ENCODE measurements at places on chromosomes 7 and 10.

DNA sequence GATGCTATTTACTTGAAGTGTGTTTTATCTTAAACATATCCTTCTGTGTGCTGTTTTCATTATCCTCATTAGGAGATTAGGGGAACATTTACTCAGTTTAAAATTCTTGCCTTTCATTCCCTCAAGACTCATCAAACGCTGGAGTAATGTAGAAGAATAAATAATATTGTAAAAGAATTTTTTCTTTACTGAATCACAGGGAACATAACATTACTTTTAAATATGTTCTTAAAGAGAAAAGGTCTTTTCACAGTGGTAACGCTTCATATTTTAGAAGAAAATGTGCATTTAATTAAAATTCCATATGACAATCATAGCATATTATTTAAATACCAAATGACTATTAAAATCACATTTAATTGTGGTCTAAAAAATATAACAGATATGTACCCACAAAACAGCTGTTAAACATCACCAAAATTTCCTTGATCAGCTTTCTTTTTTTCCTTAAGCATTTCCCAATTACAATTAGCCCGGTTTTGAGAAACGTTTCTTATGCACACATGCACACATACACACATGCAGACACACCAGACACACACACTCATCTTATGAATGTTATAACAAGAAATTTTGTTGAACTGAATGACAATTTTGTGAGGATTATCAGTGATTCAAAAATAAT, 102.0 kb upstream of the GLI3 start:
- no peak for DNase-seq

DNA sequence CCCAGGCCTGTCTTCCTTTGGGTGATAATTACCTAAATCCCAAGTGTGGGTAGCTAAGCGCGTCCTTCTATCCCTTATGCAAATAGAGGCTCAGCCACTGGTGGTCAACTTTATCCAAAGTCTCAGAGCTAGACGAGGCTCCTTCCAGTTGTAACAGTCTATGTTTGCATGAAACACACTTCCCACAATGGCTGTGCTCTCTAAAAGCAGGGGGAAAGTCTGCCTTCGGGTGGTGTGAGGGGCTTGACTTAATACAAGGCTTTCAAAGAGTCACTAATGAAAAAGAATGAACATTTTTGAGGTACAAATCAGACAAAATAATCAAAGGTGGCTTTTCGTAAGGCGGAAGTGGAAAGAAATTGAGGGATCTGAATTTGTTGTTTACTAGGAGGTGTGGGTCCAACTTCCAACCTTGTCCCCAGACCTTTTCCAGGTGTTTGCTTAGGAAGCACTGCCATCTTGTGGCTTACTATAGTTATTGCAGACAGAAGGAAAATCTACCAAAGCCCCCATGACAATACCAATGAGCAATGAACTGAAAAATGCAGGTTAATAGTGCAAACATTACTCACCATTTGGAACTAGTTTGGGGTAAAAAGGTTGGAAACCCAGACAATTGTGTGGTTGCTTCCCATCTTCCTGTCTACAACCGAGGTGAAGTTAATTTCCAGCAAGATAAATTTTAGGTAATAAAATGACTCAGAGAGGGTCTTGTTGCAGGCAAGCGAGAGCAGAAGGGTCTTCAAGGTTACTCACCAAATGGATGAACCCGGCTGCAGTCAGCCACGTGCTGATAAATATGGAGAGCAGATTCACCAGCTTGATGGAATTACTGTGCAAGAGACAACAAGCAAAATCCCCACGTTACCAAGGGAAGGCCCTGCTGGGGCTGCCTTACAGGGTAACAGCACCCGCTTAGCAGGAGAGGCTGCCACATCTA, 525.7 kb downstream of the KCNMA1 start:
- DNase-seq, result peak; percentile 59

DNA sequence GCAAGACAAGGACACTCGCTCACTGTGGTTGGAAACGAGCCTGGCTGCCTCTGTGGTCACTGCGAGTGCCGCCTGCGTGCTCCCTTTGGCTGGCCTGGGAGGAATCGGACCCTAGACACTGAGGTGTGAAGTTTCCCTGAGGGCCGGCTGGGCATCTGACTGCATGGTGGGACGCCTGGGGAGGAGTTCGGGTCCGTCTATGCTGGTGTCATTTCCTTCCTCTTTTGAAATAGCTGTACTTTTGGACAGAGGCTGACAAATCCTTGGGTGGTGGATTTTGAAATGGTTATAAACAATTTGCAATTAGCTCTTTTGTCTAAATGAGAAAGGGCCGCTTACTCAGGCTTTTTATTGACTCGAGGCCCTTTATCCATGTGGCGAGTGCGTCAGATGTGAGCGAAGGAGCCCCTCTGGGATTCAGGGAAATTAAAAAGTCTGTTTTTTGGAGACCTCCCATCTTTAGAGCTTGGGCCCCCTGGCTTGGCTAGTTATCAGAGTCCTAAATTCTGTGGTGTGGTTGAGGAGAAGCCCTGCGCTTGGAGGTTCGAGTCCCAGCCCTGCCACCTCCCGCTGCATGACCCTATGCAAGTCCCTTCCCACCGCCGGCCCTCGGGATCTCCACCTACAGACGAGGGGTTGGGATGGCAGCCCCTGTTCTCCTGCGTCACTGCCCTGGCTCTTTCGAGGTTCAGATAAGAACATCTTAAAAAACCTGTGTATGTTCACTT, 147.1 kb downstream of the RGS10 start:
- peak; percentile 85 for DNase-seq

- peak; percentile 85 for DNase-seq
These were observed at the start of gene IL15RA for GRCh38 chr10:5977471-5978229. IL15RA (minus strand) TSS chr10:5977543; CDS start chr10:5977492, 51 bp downstream.

DNA sequence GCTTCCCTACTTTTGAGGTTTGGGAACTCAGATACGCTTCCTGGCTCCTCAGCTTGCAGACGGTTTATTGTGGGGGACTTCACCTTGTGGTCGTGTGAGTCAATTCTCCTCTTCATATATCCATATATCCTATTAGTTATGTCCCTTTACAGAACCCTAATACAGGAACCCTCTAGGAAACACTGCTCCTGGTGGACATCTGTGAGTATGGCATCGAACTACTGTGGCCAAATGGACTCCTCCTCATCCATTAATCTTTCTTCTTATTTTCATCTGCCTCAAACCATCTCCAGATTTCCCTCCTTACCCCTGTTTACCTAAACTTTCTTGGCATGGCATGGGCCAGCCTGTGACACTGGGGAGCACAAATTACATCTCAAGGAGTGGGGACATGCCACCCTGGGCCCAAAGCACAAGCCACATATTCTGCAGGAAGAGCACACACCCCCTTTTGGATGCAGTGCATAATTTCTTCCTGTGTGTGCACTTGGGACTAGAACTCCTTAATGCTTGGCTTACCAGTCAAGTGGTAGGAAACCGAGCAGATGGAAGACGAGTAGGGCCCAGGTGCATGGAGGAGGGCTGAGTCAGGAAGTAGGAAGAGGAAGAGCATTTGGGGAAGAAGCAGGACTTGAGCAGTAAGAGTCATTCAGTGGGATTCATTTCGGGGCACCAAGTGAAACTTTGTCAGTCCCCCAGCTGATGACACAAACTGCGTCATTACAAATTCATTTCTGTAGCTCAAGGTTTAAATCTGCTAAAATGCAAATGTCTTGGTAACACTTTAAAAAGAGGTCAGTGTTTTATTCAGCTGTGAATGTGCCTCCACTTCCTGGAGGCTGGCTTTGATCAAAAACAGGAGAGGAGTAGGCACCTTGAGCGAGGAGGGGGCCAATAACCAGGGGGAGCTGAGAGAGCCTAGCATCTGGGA, 80.8 kb upstream of the PLXNA4 start:
- no peak for DNase-seq

DNA sequence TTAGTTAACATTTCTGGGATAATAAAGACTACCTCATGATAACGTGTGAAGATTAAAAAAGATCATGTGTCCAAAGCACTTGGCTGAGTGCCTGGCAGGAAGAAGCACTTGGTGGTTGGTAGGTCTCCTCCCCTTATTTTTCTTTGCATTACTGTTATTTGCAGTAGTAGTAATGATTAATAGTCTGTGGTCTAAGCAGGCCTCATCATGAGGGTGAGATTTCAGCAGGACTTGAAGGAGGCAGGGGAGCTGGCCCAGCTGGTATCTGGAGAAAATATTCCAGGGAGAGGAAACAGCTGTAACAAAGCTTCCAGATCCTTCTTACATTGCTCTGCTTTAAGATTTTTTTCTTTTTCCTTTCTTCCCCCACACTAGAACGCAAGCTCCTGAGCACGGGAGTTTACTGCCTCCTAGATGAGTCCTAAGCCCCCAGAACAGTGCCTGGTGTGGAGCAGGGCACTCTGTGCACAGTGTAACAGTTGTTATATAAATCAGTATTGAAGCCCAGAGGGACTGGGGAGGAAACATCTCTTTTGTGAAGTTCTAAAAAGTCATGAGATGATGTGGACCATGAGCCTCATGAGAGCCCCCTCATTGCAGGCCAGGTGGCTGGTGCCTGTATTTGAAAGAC, 31.1 kb upstream of the RHEB start:
- DNase-seq, result no peak

- no peak for DNase-seq
These were observed 4.9 kb upstream of the ABCB4 start for GRCh38 chr7:87480386-87480785.

- no peak for DNase-seq
These were observed 52.0 kb upstream of the ZNRF2 start for GRCh38 chr7:30232391-30232790.

- no peak for DNase-seq
These were observed 494.1 kb downstream of the SH2D4B start for GRCh38 chr10:81031774-81032173.

DNA sequence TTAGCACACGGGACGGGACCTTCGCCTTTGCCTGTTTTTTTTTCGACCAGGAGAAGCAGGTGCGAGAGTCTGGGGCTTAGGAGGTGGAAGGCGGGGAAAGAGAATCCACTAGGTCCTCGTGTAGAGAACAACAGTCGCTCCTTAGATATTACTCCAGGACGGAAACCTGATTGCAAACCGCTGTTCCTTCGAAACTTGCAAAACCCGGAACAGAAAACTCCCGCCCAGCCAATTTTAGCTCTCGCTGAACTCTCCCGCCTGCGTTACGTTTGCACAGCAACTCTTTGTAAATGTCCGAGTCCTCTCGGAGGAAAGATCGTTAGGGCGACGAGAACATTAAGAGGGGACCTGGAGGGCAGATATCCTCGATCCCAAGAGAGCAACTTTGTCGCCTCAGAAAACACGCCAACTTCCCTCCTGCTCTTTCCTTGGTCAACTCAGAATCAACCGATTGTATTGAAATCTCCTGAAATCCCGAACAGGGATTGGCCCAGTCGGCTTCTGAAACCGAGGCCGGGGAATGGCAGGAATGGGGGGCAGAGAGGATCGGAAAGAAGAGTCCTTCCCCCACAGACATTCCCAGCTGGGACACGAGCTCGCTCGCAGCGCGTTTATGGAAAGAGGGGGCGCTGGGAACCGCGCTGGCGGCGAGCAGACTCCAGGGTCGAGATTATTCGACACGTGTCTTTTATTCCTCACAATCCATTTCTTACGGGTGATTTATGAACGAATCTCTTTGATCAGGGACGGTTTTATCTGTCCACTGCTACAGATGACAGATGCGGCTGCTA, 9.9 kb downstream of the TWIST1 start:
- DNase-seq, result peak; percentile 18

DNA sequence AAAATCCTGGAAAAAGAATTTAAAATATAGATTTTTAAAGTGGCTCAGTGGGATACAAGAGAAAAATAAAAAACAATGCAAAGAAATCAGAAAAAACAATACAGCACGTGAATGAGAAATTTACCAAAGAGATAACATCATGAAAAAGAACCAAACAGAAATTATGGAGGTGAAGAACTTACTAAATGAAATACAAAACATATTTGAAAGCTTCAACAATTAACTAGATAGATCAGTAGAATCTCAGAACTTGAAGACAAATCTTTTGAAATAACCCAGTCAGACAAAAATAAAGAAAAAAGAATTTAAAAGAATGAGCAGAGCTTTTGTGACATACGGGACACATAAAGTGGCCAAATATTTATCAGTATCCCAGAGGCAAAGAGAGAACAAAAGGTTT, 71.2 kb upstream of the DIP2C start:
- no peak for DNase-seq

GRCh38 chr10:123556049-123556448, 110.1 kb upstream of the GPR26 start:
- no peak for DNase-seq

DNA sequence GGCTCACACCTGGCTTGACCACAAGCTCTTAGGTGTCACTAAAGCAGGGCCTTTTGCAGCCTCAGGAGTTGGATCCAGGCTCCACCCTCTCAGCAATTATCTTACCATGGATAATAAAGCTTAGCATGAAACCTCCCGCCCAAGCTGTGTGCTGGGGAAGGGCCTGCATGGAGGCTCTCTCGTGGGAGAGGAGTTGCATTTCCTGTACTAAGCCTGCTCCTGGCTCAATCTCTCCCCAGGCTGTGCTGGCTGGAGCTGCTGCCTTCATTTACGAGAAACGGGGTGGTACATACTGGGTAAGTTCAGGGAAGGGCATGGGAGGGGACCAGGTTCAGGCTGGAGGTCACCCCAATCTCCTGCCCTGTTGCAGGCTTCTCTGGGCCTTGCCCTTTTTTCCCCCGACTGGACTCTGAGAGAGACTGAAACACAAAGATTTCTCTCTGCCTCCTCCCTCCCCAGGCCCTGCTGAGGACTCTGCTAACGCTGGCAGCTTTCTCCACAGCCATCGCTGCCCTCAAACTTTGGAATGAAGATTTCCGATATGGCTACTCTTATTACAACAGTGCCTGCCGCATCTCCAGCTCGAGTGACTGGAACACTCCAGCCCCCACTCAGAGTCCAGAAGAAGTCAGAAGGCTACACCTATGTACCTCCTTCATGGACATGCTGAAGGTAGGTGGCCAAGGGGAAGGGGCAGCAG, 2.7 kb downstream of the TMEM176A start:
- DNase-seq, result no peak

GRCh38 chr7:1268866-1269265, 36.2 kb downstream of the UNCX start:
- DNase-seq, result no peak

DNA sequence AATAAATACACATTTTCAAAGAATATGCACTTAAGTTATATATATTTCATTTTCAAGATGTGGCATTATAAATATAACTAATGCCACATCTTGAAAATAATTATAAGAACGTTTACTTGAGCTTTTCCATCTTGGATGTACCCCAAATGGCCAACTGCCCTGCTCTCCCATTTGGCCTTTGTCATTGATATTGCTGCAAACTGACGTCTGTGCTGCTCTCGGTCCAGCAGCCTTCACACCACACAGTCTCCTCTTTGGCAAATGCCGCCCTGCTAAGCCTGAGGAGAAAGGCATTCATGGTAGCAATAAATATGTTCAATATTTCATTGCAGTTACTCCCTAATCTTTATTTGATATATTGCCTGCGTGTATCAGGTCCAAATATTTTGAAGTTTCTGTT, 384.6 kb upstream of the ADARB2 start:
- no peak for DNase-seq

DNA sequence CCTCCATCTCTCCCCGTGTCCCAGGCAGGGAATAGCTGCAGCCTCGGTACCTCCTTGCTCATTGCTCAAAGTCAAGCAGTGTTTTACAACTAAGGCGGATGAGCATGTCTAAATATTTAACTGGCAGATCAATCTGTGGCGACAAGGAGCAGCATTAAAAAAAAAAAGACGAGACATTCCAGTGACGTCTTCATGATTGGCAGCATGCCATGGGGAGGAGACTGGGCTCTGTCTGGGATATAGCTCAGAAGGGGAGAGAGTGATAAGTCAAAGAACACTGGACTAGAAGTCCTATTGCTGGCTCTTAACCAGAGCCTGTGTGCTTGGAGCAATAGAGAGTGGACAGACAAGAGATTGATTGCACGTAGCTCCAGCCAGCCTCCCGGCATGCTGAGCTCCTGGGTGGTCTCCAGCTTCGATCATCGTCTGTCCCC, 287.5 kb upstream of the PODXL start:
- DNase-seq, result no peak
